ENCODE measurements at places on chromosomes 5 and 9. TPM values are rescaled to one million over a fixed set of nuclear protein-coding genes. Genes with fewer than 3 reads are reported as not detected.

PRDM9 gene
- not detected for total RNA-seq

PCA3 gene
- not detected for total RNA-seq

DDX4 gene
- not detected for total RNA-seq

HMCN2 gene
- total RNA-seq = not detected

PCDHB5 gene
- not detected for total RNA-seq

OTP gene
- not detected for total RNA-seq

GNAQ gene
- 22.7 TPM for total RNA-seq

CSNK1A1 gene
- 188 TPM for total RNA-seq

ECM2 gene
- not detected for total RNA-seq

TAF1L gene
- 0.02 TPM for total RNA-seq

SLC25A51 gene
- total RNA-seq = 20.0 TPM

SOHLH1 gene
- total RNA-seq = not detected

SLC34A3 gene
- total RNA-seq = not detected

SDHA gene
- total RNA-seq = 133 TPM

DNA sequence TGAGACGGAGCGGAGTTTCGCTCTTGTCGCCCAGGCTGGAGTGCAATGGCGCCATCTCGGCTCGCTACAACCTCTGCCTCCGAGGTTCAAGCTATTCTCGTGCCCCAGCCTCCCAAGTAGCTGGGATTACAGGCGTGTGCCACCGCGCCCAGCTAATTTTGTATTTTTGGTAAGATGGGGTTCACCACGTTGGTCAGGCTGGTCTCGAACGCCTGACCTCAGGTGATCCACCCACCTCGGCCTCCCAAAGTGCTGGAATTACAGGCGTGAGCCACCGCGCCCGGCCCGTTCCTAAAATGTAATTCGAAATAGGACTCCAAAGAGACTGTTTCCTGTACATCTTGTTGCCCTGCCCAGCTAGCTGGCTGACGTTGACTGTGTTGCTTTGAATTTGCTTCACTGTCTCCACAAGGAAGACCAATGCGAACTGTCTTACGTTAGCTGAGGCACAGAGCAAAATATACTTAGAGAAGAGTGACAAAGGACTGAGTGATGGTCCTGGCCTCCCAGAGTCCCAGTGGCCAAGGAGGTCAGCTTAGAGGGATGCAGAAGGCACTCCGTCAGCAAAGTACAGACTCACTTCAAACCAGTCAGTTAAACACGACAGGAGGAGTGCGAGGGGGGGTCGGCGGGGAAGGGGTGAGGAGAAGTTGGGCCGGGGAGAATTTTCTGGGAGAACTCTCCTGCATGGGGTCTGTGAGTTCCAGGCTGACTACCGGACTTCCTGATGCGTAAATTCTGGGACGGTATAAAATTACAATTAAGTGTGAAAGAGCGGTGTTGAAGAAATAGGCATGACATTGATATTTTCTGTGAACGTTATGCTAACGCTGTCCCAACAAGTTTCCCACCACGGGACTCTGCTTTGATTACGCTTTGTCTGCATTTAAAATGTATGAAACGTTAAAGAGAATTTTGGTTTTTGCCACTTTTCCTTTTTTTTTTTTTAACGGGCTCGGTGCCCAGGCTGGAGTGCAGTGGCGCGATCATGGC, 6.8 kb upstream of the TRIM41 start:
- peaks cover 1% of the 10 kb centered on the region for H3K36me3 ChIP-seq
- H3K27me3 ChIP-seq = peaks cover 3% of the 10 kb centered on the region
- peak; percentile 49 for DNase-seq
- H3K27ac ChIP-seq = peak overlapping the region; percentile 50

- peaks cover 11% of the 10 kb centered on the region for H3K4me1 ChIP-seq
- no peaks in the 10 kb centered on the region for H3K27me3 ChIP-seq
- H3K36me3 ChIP-seq = peaks cover 9% of the 10 kb centered on the region
- H3K27ac ChIP-seq = no peak overlapping the region
Measured at GRCh38 chr5:176407456-176408251, 8.7 kb downstream of the CLTB start.

- no peaks in the 10 kb centered on the region for H3K27me3 ChIP-seq
- H3K4me1 ChIP-seq = peaks cover 8% of the 10 kb centered on the region
- no peak for DNase-seq
Measured at GRCh38 chr5:39580702-39581453, 156.1 kb upstream of the DAB2 start.

DNA sequence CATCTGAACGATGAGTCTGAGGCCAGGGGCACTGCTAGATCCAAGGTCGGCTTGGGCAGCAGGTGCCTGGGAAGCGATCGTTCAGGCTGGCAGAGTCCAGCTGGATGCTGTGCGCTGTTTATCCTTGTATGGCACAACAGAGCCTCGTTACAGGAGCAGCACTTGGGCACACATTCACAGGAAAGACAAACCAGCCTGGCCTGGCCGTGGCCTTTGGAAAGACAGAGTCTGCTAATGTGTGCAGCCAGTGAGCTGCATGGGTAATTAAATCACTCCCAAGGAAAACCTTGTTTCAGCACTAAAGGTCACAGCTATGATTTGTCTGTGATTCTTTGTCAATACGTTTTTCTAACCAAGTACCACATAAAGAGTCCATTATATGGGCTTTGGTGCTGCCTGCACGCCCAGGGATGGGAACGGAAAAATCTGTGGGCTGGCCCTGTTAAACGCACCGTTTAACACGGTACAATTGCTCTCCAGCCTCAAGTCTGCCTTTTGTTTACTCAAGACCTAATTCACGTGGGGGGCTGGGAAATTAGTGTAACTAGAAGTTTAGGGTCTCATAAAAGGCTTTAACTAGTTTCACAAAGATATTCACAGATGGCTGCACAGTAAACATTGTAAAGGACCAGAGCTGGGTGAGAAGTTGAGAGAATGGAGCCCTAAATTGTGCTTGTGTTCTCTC, 509.3 kb downstream of the KDM4C start:
- H3K4me1 ChIP-seq = no peaks in the 10 kb centered on the region
- peaks cover 13% of the 10 kb centered on the region for H3K27me3 ChIP-seq
- no peak for DNase-seq
- no peaks in the 10 kb centered on the region for H3K36me3 ChIP-seq

DNA sequence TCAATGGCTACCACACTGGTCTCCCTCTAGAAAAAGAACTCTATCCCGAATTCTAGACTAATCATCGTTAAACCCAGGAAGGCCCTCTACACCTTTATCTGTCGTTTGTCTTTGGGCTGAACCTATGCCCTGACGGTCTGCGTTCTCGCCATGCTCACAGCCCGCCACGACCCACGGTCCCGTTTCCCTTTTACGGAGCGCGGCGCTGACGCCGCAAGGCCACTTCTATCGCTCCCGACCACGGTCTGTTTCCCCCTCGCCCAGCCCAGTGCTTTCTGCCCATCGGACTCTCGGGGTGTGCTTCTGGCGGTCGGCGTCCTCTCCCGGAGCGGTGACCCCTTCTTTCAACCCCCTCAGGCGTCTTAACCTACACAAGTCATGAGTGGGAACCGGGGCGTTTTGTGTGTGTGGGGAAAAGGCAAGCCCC, 974 bp downstream of the C9orf40 start:
- peak overlapping the region; percentile 95 for H3K4me3 ChIP-seq
- peaks cover 26% of the 10 kb centered on the region for H3K4me1 ChIP-seq
- peaks cover 16% of the 10 kb centered on the region for H3K36me3 ChIP-seq
- peak overlapping the region; percentile 89 for H3K27ac ChIP-seq
- no peaks in the 10 kb centered on the region for H3K27me3 ChIP-seq

- H3K27ac ChIP-seq = no peak overlapping the region
- no peaks in the 10 kb centered on the region for H3K4me1 ChIP-seq
- no peak for DNase-seq
- no peaks in the 10 kb centered on the region for H3K36me3 ChIP-seq
- H3K27me3 ChIP-seq = peaks cover 10% of the 10 kb centered on the region
- H3K4me3 ChIP-seq = no peak overlapping the region
Measured at GRCh38 chr9:89038382-89039103, 47.3 kb downstream of the S1PR3 start.

DNA sequence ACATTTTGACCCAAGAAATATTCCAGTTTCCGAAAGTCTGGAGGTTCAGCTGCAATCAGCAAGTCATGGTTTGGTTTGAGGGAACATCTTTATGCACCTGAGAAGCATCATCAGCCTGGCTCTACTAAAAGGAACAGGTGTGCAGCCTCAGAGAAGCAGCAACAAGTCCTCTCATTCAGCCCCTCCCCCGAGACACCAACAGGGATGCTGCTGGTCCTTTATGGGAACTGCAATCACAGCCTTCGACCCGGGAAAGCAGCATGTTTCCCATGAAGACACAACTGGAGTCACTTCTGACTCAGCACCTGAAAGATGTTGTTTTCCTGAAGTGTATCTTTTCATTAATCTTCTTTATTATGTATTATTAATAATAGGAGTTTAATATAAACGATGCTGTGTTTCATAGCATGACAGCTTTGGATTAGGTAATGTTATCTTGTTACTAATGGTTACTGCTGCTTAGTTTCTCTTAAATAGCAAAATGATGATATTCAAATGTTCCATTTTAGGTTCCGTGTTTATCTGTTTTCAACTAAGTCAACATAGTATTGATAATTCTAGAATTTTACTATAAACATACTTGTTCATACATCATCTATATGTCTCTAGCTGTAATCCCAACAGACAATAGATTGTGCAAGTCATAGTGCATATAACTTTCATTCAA, 15.6 kb upstream of the NREP start:
- no peak overlapping the region for H3K4me3 ChIP-seq
- H3K36me3 ChIP-seq = no peaks in the 10 kb centered on the region
- no peak overlapping the region for H3K27ac ChIP-seq
- H3K4me1 ChIP-seq = no peaks in the 10 kb centered on the region
- DNase-seq = peak; percentile 12

- no peak overlapping the region for H3K27ac ChIP-seq
- H3K36me3 ChIP-seq = no peaks in the 10 kb centered on the region
- no peak for DNase-seq
- no peaks in the 10 kb centered on the region for H3K27me3 ChIP-seq
- no peaks in the 10 kb centered on the region for H3K4me1 ChIP-seq
Measured at GRCh38 chr5:126368239-126368812, 54.9 kb upstream of the GRAMD2B start.

DNA sequence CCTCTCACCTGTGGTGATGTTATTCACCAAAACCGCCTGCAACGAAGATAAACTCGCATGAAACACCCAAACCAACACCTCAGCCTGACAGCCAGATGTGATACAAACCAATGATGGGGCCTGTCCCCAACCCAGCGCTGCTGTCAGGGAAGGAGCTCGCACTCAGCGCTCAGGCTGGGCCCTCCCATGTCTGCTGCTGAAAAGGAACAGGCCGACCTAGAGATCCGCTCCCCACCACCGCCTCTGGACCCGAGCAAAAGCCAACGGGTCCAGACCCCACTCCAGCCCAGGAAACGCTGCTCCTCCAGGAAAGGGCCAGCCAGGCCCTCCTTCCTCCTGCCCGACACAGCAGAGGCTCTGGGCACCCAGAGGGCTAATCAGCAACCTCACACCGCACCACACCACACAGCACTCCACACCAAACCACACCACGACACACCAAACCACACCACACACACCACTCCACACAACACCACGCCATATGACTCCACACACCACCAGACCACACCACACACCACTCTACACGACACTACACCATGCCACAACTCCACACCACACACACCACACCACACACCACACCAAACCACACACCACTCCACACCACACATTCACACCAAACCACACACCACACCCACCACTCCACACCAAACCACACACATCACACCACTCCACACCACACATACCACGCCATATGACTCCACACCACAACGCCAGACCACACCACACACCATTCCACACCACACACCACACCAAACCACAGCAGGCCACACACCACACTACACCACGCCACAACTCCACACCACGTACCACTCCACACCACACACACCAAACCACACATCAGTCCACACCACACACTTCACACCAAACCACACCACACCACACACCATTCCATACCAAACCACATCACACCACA, 46.5 kb downstream of the GOLM1 start:
- no peak overlapping the region for H3K27ac ChIP-seq
- no peak overlapping the region for H3K4me3 ChIP-seq
- DNase-seq = no peak
- no peaks in the 10 kb centered on the region for H3K27me3 ChIP-seq

DNA sequence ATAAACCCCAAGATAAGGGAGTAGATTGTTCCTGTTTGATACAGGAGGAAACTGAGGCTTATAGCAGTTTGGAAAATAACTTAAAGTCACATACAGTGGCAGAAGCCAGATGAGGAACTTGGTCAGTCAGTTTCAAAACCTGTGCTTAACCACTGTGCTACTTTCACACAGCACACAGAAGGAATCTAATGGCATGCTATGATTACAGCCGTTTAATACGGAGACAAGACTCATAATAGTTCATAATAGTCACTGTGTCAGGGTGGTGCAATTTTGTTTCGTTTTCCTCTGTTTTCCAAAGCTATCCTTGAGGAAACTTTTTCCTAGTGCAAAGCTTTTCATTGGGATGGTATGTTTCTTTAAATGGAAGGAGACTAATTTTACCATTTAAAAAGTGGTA, 112.3 kb downstream of the GCNT1 start:
- DNase-seq = no peak
- peaks cover 2% of the 10 kb centered on the region for H3K36me3 ChIP-seq
- peak overlapping the region; percentile 51 for H3K4me3 ChIP-seq
- H3K27me3 ChIP-seq = peaks cover 61% of the 10 kb centered on the region
- H3K27ac ChIP-seq = no peak overlapping the region
- peaks cover 11% of the 10 kb centered on the region for H3K4me1 ChIP-seq

DNA sequence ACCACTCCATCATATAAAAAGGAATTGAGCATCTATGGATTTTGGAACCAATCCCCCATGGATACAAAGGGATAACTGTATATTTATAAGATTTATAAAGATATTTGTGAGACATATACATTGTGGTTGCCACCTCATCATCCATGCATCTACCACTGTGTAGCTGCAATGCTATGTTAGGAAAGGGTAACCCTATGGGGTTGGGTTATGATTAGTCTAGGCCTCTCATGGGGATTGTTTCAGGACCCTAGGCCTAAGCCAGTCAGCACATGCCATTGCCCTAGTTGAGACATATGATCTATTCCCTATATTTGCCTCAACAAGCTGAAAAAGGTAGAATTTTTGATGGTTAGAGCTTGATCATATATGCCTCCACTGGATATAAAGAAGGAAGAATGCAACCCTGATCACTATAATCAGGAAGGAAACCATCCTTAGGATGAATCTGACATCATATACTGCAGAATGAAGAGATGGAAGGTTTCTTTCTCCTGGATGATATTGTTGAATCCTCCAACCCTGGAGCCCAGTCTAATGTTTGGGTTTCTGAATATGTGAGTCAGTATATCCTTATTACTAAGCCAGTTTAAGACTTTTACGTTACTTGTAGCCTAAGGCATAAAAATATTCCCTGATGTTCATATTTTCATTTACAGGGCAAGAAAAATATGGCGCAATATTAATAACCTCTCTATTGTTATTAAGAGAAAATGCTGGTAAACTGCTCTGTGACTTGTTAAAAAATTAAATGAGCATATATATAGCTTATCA, 94.2 kb downstream of the ADAMTS19 start:
- no peak overlapping the region for H3K4me3 ChIP-seq
- H3K27me3 ChIP-seq = no peaks in the 10 kb centered on the region
- DNase-seq = no peak

- peaks cover 4% of the 10 kb centered on the region for H3K27me3 ChIP-seq
- DNase-seq = no peak
- H3K36me3 ChIP-seq = no peaks in the 10 kb centered on the region
Measured at GRCh38 chr9:75685062-75685461, 205.4 kb upstream of the PCSK5 start.

All from activated naive CD4-positive, alpha-beta T cell treated with anti-CD3 and anti-CD28 coated beads for 36 hours (primary cell).